ENCODE measurements at places on chromosomes 2 and 18.
A peak's percentile ranks its signal among the peaks of the same experiment; 100 is the strongest.

DNA sequence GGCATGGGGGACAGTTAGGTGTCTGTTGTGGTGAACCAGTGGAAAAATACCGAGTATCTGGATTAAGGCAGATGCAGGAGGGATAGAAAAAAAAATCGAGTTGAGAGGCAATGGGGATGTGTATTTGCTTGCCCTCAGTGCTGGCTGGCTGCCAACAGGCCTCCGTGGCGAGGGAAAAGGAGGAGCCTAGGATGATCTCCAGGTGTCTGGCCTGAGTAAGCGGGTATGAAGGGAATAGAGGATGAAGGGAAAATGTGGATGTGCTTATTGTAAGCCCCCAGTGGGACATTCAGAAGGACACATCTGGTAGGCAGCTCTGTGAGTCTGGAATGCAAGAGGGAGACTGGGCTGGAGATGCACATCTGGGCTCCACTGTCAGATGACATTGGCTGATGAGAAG lies 22.8 kb downstream of the KCNS3 start:
- no peak for DNase-seq

DNA sequence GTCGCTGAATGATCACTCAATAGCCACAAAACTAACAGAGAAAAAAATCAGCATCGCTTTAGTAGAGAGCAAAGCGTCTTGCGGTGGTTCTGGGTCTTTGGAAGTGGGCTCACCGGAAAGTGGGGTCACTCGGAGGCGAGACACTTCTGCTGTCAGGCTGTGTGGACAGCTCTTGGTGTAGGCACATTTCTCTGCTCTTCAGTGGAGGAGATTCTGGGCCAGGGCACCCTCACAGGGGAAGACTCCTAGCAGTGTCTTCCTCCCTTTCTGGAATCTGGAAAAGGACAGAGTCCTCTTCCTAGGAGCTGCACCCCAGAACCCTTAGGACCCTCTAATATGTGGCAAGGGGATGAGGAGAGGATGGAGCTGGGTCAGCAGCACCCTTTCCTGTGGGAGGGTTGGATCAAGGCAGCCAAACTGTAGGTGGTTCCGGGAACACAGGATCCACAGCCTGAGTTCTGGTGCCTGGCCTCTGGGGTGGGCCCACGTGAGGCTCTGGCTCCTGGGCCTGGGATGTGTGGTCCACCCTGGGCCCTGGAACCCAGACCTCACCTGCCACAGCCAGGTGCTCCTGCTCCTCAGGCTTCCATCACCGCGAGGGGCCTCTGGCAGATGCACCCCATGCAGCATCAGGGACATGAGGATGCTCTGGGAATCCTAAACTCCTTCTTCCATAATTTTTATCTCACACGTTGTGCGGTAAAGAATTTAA lies 25.1 kb downstream of the GPR35 start:
- DNase-seq: no peak

DNA sequence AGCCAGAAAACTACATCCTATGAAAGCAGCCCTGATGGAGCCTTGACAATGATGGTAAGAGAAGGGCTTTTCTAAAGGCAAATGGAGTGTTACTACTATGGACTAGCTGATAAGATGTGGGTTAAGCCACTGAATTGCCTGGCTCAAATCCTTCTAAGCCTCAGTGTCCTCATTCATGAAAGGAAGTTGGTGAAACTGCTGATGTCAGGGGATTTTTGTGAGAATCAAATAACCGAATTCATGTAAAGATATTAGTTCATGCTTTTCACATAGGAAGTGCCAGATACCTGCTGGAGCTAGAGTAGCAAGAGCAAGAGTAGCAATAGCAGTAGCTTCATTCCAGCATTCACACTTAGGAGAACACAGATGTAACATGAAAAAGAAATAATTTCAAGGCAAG lies 417.0 kb downstream of the METTL4 start:
- no peak for DNase-seq

- DNase-seq: no peak
These were observed 21.6 kb downstream of the CUL3 start for GRCh38 chr2:224563537-224563936.

- DNase-seq: no peak
These were observed 52.4 kb downstream of the ITSN2 start for GRCh38 chr2:24307961-24308360.

- DNase-seq: no peak
These were observed 32.4 kb upstream of the SLC3A1 start for GRCh38 chr2:44242904-44243303.

DNA sequence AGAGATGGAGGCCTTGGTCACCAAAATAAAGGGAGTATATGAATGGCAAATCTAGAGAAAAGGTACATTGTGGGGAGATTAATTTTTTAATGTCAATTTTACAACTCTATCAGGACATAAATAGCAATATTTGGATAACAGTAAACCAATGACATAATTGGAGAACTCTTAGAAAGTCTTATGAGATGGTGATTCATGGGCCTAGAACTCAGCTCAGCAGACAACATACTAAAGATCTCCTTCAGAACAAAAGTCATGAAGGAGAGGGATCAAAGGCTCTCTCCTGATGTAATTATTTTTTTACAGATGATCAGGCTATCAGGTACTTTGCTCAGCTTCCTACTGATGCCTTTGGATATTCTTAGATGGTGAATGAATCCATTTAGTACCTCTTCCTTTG lies 90.0 kb downstream of the CRACDL start:
- no peak for DNase-seq

- DNase-seq: no peak
These were observed 11.9 kb upstream of the ADAM23 start for GRCh38 chr2:206431439-206431838.

DNA sequence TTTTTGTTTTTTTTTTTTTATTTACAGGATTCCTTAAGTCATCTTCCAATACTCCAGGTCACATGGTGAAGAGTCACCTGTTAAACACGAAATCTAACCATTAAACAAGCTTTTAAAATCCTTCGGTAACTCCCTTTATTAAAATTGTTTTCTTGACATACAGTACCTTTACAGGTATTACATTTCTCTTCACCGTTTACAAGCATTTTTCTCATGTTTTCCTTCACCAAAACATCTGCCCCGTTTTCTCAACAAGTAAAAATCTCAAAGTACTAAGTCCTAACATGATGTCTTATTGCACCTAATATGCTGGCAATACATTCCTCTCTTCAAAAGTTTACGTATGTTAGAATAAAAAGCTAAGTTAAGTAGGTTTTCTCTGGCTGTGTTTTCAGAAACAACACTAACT lies 1.1 kb downstream of the PUM2 start:
- DNase-seq: no peak

- no peak for DNase-seq
These were observed 102.9 kb downstream of the MRO start for GRCh38 chr18:50716902-50717301.

DNA sequence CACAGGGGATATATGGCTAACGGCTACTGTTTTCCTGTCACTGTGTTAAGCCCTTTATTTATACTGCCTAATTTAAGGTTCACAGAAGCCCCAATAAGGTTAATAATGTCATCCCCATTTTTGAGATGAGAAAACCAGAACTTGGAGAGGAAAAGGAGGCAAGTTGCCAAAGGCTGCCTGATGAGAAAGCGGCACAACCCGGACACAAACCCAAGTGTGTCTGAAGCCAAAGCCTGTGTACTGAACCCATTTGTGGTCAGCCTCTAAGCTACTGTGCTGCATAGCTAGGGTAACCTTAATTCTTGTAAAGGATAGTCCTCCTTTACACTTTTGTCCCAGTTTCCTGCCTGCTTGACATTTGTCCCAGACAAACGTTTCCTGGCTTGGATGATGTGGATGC lies 954.7 kb upstream of the FANCL start:
- DNase-seq: no peak

GRCh38 chr2:208373460-208374089 lies 33.0 kb upstream of the PTH2R start:
- DNase-seq: no peak

DNA sequence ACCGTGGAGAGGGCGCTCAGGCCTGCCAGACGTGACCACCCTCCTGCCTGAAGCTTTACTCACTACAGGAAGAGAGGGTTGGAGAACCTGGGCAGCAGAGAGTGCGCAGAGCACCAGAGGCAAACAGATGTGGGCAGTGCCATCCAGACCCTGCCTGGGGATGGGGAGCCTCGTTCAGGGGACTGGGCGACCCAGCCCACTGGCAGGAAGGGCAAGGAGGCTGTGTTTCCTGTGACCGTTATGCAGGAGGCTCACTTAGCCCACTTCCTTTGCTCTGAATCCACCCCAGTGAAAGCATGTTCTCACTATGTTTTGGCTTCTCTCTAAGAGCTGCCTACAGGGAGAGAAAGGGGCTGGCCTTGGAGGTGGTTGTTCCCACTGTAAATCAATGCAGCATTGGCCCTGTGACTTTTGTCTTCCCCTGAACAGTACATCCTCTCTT lies 23.0 kb upstream of the ACKR3 start:
- DNase-seq: no peak

GRCh38 chr2:175516555-175516954 lies 335.0 kb upstream of the ATP5MC3 start:
- DNase-seq: no peak

- no peak for DNase-seq
These were observed 81.3 kb downstream of the ROCK2 start for GRCh38 chr2:11263177-11263576.

DNA sequence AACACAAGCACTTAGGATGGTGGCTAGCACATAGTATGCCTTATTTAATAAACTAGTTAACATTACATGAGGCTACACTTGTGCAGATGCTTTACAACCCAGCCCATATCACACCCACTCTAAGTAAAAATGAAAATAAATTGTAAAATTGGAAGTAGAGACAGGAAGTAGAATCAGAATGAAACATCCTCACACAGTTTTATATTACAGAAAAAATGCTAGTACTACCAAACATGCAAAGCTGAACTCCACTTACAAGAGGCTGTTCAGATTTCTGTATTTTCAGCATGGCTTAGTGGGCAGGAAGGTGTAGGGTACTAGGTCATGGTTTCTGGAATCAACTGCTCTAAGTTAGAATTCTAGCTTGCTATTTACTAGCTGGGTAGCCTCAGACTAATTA lies 18.2 kb upstream of the CRIM1 start:
- no peak for DNase-seq

DNA sequence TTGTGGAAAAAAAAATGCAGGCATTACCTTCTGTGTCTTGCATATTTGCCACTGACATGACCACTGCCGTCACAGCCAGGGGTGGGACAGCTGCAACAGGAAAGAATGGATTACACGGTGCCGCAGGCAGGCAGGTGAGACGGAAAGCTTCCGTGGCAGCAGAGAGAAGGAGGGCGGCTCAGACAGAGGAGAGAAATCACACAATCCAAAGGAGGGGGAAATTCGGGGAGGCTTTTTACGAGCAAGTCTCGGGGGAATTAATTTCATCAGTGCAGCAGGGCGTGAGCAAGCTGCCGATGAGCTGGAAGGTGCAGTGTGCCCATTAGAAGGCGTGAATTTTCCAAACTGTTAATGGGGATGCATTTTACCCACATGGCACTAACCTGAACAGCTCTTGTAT lies 234.8 kb upstream of the PXDN start:
- no peak for DNase-seq

- DNase-seq: no peak
These were observed 76.5 kb upstream of the DLX2 start for GRCh38 chr2:172179045-172179701.

DNA sequence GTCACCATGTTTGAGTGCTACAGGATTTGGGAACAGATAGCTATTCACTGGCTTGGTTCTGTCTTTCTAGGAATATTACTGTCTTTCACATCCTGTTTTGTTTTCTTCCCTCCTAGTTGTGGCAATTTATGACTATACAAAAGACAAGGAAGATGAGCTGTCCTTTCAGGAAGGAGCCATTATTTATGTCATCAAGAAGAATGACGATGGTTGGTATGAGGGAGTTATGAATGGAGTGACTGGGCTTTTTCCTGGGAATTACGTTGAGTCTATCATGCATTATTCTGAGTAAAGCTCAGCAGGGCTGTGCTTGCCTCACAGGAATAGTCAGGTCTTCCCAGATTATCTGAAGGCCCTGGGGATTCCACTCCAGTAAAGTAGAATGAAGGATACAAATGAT lies 98.9 kb downstream of the ABI2 start:
- DNase-seq: no peak

- DNase-seq: peak; percentile 58
These were observed 4.0 kb upstream of the GPR17 start for GRCh38 chr2:127641846-127642507.

DNA sequence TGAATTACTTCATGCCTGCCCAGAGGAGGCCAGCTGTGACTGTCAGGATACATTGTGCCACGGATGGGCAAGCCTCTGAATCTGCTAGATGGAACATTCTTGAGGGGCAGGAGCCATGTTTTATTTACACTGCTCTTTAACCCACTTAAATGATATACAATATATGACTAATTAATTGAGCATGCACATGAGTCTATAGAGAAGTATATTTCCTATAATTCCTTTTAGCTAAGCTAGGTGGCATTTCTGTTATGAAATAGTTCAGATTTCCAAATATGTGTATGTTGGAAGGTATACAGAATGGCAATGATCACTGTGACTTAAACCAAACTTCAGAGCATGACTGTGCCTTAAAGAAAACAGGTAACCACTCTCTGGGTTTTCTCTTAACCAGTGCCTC lies 131.7 kb downstream of the RAB3GAP1 start:
- no peak for DNase-seq

GRCh38 chr2:170113168-170113894 lies 64.6 kb upstream of the MYO3B start:
- DNase-seq: no peak

DNA sequence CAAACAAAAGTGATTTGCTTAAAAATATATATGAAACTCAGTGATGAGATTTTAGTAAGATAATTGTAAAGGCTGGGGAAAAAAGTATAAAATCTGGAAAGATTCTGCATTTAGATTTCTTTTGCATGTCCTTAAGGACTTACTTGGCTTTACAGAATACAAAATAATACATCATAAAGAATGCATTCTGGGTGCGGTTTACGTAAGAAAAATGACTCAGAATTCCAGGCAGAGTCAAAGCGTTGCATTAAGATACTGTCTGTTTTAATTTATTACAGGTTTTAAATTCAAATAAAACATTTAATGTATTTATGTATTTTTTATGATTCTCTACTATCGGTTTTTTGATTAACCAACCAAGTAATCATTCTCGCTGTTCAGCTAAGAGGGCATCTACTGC lies 178.0 kb downstream of the SH3BP4 start:
- DNase-seq: no peak

GRCh38 chr2:71995067-71995665 lies 152.5 kb downstream of the CYP26B1 start:
- DNase-seq: no peak

DNA sequence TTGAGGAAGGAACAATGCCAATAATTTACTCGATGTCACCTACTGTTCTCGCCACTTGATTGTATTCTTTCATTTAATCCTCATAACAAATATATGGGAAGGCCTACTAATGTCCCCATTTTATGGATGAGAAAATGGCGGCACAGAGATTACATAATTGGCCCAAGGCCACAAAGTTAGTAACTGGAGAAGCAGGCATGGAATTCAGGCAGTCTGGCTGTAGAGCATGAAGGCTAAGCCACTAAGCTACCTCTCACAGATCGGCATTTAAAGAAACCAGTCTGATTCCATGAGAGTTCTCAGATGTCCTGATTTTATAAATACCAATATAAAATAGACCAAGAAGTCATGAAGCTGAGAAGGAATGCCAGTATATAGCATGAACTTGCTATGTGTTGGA lies 121.8 kb upstream of the EPAS1 start:
- no peak for DNase-seq

- no peak for DNase-seq
These were observed 186.8 kb upstream of the GLI2 start for GRCh38 chr2:120548627-120549608.

GRCh38 chr2:230552181-230552580 lies 136.2 kb downstream of the SP100 start:
- no peak for DNase-seq

GRCh38 chr2:219252570-219252899 lies 508 bp upstream of the TUBA4B start:
- no peak for DNase-seq

GRCh38 chr2:129777762-129778583 lies 201.5 kb upstream of the RAB6C start:
- no peak for DNase-seq

All from stimulated activated naive CD4-positive, alpha-beta T cell (primary cell).